Umbilical cord (tissue), 2 donors: ENCODE measurements at places on chromosomes 16 and 17. TPM values are rescaled to one million over a fixed set of nuclear protein-coding genes. Genes with fewer than 3 reads are reported as not detected.

The EPOP gene
- 3.1 TPM for total RNA-seq

The PTGES3L gene
- total RNA-seq = 10.4 TPM

- peak; percentile 82 for DNase-seq
Measured at GRCh38 chr17:81436294-81436849, 41.1 kb downstream of the BAHCC1 start.

DNA sequence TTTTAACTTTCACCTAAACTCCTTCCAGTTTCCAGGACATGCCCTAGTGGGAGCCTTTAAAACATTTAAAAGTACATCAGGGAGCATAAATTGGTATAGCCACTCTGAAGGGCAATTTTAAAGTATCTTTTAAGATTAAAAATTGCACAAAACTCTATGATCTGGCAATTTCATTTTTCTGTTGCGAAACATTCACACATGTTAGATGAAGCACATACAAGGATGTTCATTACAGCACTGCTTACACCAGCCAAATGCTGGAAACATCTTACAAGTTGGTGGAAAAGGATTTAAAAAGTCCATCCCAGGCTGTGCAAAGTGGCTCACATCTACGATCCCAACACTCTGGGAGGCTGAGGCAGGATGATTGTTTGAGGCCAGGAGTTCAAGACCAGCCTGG is 26.4 kb upstream of the LONP2 start:
- no peak for DNase-seq

GRCh38 chr17:46962374-46962790 is 16.7 kb downstream of the RPRML start:
- DNase-seq = no peak

DNA sequence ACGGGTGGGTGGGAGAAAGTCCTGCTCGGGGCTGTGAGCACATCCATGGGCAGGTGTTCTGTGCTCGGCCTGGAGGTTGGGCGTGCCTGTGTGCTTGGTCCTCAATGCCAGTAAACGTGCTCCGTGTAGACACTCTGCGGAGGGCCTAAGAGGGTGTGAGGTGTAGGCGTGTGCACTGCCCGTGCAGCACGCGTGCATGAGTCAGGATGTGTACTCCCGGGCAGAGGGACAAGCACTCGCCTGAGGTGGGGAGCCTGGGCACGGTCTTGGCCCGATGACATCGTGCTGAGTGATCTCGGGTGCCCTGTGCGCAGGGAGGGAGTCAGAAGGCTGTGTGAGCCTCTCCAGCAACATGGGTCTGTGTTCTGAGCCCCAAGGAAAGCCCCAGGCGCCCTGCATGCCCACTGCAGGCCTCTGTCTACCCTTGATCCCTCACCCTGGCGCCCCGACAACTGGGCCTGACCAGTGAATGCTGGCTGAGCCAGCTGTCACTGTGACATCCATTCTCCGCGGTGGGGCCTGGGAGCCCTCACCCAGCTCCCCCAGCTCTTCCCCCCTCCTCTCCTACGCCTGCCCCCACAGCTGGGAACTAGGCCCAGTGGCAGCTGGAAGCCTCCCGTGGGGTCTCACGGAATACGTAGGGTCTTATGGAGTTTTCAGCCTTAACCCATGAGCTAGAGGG is 23.5 kb upstream of the NXPH3 start:
- DNase-seq = no peak

- DNase-seq = no peak
Measured at GRCh38 chr17:47643116-47643515, 6.6 kb upstream of the KPNB1 start.
